Cortex of kidney (tissue), 1 donor: ENCODE measurements at places on chromosomes 4 and X.

GRCh38 chrX:53280331-53281320, 758 bp downstream of the IQSEC2 start:
- DNase-seq: no peak

GRCh38 chr4:108891896-108892590, 129.2 kb upstream of the ETNPPL start:
- DNase-seq: no peak

DNA sequence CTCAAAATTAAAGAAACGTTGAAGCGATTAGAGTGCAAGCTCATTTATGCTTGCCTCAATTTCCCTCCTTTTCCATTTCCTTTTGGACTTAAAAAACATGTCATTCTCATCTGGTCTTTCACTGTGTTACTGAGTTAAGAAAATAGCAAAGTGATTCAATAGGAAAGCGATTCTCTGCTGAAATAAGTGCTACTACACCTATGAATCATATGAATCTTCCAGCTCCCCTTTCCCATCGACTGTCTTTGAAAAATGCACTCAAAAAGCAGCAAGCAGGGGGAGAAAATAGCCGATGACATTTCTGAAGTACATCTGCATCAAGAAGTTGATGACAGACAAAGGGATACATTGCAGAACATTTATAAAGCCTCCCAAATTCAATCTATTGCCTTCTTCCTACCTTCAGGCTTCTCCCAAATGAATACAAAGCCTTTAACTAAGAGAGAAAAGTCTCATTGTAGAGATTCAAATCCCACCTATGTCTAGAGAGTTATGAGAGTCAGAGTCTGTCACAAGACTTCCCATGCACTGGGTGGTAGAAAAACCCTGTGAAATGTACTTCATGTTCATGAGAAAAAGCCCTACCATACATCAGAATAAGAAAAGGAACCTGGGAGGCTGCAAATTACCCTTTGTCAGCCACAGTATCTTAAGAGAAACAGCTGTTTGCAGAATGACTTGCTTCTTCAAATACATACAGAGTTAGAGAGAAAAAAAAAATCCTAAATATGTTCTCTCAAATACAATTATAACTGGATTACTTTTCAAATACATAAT, 78.9 kb downstream of the MBNL3 start:
- no peak for DNase-seq

DNA sequence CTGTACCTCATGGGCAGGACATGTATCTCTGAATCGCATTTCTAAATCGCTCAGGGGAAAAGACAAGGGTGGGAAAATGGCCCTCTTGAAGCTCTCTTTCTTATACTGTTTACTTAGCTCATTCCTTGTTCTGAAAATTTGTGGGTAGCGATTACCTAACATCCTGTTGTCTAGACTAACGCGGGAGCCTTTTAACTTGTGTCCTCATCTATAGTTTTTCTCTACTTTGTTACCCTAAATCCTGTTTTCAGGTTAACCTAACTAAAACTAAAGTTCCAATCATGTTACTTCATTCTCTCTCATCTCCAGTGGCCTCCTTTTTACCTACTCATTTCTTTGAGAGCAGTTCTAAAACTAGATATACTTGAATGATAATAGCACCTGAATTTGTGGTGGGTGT, 45.0 kb downstream of the SNX25 start:
- no peak for DNase-seq

- DNase-seq: no peak
Measured at GRCh38 chr4:156560701-156561100, 410.9 kb downstream of the PDGFC start.

DNA sequence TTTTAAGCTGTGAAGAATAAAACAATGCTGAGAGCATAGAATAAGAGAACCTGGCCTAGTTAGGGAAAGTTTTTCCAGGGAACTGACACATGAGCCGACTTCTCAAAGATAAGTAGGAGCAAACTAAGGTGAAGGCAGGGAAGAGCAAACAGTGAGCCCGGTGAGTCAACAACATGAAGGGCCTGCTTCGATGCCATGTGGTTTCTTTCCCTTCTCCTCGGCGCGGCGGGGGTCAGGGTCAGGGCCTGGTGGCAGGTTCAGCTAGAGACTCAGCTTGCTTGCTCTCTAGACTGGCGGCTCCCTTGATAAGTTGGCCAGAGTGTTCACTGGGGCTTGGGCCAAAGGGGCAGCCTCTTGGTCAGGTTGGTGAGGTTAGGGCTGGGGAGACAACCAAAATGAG, 81.1 kb downstream of the DLG3 start:
- DNase-seq: no peak

GRCh38 chr4:119212964-119213606, 572 bp downstream of the USP53 start:
- no peak for DNase-seq

DNA sequence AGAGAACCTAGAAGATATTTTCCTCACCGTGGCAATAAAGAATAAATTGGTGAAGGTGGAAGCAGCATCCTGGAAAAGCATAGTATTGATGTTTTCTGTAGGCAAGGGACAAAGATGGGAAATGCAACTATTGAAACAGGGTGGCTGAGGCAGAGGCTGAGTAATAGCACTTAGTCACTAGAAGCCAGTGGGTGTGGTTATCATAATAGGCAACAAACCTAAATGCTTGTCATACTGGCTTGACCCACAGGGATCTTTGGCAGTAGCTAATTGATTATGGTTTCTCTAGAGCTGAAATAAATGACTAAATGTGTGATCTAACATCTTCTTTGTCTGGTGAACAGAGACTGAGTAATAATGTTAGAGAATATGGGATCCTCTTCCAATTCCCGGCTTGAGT, 353.6 kb upstream of the RPS6KA3 start:
- DNase-seq: no peak

DNA sequence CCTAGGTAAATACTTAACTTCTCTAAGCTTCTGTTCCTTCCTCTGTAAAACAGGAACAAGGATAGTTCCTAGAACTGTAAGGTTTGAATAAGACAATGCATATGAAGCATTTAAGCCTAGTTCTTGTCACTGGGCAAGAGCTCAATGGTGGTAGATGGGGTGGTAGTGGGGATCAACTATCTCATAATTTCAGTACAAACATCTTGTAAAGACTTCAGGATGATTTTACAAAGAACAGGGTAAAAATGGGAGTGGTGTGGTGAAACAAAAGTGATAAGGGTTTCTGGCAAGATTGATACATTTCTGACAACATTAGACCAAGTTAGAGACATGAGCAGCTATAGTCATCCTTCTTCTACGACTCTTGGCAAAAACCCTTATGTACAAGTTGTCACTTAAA, 137.8 kb downstream of the SCFD2 start:
- no peak for DNase-seq

DNA sequence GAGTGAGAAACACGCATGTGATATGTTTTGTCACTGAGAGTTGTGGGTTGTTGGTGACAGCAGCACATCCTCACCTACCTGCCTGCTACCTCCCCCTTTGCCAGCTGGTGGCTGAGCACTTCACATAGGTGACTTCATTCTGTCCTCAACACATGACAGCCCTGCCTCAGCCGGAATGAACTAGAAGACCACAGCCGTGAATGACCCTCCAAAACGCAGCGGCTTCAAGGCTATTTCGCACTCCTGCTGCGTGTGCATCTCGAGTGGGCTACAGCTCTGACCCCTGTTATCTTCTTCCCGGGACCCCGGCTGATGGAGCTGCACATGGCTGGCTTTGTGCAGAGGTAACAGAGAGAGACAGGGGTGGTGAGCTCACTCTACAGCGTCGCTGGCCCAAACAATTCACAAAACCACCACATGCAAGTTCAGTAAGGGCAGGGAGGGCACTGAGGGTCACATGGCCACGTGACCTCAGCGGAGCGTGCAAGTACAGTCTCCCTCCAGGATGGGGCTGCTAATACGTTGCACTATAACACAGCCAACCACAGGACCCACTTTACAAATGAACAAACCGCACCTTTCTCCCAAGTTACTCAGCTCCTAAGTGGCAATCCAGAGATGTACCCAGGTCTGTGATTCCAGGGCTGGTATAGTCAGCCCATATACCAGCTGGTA, 6.3 kb upstream of the PPP2R2C start:
- DNase-seq: no peak

DNA sequence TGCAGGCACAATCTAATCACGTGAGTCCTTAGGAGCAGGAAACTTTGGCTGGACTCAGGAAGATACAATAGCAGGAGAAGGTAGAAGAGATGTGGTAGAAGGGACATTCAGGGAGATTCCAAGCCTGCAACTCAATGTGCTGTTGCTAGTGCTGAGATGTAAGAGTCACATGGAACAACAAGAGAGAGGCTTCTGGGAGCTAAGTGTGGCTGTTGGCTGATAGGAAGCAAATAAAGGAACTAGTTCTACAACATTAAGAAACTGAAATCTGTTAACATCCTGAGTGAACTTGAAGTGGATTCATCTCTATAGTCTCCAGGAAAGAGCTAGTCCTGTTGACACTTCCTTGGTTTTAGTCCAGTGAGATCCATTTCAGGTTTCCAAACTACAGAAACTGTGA, 1207.4 kb downstream of the ADGRL3 start:
- DNase-seq: no peak

- DNase-seq: no peak
Measured at GRCh38 chr4:139559089-139559479, 3.1 kb upstream of the SETD7 start.

DNA sequence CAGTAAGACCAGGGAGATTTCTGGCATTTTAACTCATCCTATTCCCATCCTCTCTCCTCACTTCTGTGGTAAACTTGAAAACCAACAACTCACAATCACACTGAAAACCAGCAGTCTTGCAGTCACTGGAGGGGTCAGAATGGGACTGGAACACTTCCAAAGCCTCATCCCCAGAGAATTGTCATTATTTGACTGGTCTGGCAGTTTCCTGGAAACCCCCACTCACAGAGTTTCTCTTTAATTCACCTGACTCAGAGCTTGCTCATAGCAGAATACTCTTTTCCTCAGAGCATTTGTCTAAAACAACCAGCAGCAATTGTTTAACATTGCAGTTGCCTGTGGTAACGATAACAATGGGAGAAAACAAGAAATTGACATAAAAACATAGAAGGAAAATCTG, 7.3 kb upstream of the RAB9B start:
- no peak for DNase-seq

DNA sequence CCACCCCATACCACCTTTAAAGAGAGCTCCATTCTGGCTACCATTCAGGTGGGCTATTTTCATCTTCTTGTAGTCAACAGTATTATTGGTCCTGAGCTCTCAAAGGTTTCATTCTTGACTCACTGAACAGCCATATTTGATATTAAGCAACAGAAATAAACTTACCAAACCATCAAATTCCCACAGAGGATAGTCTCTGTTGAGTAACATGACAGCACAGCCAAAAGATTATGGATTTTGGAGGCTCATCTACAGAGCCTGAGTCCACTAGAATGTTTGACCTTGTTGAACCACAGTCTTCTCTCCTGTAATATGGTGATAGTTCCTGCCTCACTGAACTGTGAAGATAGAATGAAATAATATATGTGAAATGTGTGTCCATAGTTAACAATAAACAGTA, 276.3 kb upstream of the LDB2 start:
- DNase-seq: no peak

- no peak for DNase-seq
Measured at GRCh38 chrX:85243761-85244449, at the start of the genes SATL1 and ZNF711. TSS of gene SATL1 (minus strand) at chrX:85243779. CDS start at chrX:85108968, 134,811 bp downstream. TSS of gene ZNF711 (plus strand) at chrX:85243991. CDS start at chrX:85247573, 3,582 bp downstream.

GRCh38 chr4:151267822-151268535, 9.0 kb upstream of the PRSS48 start:
- DNase-seq: no peak

DNA sequence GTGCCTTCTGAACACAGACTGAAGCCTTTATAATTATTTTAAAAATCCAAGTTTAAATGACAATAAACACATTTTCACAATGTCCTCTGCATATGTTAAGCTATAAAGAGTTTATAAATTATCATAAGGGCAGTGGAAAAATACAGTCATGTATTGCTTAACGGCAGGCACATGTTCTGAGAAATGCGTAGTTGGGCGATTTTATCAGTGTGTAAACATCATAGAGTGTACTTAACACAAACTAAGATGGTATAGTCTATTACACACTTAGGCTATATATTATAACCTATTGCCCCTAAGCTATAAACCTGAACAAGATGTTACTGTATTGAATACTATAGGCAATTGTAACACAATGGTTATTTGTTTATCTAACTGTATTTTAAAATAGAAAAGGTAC, 254.7 kb downstream of the GABRG1 start:
- no peak for DNase-seq

DNA sequence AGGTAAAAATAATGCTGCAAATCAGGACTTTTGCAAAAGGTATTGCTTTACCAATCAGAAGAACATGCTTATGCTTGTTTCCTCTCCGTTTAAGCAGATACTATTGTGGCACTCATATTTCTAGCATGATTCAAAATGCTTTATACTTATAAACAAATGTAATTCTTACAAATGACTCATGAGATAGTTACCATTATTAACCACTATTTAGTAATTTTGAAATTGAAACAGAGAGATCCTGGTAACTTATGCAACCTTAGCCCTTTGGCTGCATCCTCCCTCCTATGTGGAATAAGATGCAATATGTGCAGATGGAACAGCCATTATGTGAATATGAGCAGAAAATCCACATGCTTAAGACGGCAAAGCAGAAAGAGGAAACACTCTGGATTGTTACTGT, 164.7 kb downstream of the PCDH18 start:
- no peak for DNase-seq

DNA sequence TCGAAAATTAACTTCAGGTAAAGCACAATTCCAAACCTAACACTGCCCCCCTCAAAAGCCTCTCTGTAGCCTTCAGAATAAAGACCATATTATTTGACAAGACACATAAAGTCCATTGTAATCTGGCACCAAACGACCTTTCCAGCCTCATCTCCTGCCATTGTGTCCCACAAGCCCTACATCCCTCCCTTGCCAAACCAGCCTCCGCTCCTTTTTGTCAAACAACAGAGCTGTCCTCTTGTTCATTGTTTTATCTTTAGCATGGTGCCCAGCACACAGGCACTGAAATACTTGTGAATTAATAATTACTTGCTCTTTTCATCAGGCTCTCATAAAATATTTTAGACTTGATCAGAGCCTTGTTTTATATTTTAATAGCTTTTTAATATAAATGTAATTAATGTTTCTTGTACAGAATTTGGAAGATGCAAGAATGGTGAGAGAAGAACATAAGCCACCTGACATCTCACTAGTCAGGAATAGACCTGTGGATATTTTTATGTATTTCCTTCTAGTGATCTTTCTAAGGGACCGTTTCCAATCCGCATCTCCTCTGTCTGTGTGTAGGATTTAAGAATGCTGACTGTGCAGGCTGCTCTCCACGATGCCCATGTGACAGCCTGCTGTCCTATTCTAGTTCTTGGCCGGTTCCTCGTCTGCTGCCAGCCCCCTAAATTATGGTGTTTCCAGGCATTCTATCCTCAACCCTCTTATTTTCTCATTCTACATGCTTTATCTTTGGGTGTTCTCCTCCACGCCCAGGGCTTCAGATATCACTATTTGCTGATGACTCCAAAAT, 3.0 kb upstream of the IRF2 start:
- DNase-seq: no peak
